ENCODE measurements at places on chromosomes 1 and 21.
A peak's percentile ranks its signal among the peaks of the same experiment; 100 is the strongest.

- peak; percentile 68 for ATAC-seq
These were observed 45.9 kb downstream of the FAAP20 start for GRCh38 chr1:2148691-2149090.

- ATAC-seq, result no peak
These were observed 8.6 kb upstream of the COL6A2 start for GRCh38 chr21:46089285-46089684.

- no peak for ATAC-seq
These were observed 34.7 kb upstream of the POFUT2 start for GRCh38 chr21:45322231-45322959.

DNA sequence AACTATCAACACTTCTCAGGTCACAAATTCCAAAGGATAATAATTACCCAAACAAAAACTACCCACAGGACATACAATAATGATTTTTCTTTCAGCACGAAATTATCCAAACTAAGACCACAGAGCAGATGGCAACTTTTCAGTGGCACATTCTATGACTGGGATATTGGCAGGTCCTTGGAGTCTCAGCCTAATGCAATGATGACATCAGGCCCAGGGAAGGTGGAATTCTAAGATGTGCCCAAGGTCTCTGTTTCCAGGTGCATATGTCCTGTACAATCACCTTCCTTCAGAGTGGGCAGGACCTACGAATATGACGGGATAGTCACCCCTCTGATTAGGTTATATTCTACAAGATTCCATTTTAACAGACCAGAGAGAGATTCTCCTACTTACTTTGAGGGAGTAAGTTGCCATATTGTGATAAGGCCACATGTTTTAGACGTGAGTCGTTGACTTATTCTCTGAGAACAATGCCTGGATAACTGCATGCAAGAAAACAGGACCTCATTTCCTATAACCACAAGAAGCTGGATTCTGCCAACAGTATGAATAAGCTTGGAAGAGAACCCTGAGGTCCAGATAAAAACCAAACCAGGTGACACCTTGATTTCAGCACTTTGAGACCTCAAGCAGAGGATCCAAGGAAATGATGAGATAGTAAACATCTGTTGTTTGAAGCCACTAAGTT, 69.9 kb downstream of the ZC3H11B start:
- no peak for ATAC-seq

DNA sequence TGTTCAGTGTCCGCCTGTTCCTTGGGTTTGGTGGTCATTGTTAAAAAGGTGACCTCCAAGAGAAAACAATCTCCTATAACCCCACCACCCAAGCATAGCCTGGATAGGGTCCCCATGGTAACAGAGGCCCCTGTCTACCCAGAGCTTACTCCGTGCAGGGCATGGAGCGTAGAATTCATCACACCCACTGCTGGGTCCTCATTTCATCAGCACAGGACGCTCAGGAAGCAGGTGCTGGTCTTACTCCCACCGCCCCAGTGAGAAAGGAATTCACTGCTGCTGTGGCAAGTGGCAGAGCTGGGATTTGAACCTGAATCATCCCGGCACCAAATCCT, 37.0 kb downstream of the ARHGEF10L start:
- ATAC-seq, result no peak

GRCh38 chr1:76959556-76959955, 92.3 kb downstream of the ST6GALNAC5 start:
- ATAC-seq, result no peak

- ATAC-seq, result no peak
These were observed 69.6 kb downstream of the KCNJ15 start for GRCh38 chr21:38326429-38326828.

GRCh38 chr1:109265016-109265415, 15.7 kb downstream of the CELSR2 start:
- ATAC-seq, result no peak

GRCh38 chr1:2234762-2235113, 6.6 kb downstream of the SKI start:
- ATAC-seq, result no peak

DNA sequence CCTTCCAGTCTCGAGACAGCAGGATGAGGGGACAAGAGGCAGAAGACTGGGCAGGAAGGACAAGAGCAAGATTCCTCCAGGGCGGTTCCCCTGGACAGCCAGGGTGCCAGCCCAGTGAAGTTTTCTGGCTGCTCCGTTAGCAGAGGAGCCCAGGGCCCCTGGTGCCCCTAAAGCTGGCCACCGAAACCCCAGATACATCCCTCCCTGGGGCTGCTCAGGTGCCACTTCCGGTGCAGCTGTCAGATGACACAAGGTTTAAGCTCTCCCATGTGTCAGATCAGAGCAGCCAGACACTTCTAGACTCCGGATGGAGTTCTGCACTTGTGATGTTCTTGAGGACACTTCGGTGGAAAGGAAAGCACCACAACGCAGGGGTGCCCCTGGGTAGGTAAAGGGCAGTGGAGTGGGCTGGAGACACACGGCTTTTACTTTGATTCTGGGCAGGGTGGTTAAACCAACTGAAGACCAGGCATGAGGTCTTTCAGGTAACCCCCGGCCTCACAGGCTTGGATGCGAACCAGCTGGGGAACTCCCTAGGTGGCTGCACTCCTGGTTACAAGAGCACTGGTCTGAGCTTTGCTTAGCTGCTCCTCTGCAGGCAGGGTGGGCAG, 85.7 kb downstream of the ITPKB start:
- ATAC-seq, result peak; percentile 88

GRCh38 chr1:33326785-33327184, 5.9 kb upstream of the A3GALT2 start:
- no peak for ATAC-seq

DNA sequence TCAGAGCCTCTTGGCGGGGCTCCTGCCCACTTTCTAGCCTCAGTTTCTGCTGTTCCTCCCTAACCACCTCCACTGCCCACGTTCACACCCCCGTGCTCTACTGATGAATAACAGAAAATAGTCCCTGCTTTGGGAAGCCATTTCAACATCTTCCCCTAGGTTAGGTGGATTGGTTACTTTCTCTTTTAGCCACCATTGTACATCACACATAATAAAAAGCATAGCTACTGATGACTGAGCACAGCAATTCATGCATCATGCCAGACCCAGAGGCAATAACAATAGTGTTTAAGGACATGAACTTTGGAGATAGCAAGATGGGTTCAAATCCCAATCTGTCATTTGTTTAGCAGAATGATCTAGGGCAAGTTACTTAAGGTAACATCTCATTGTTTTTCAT, 74.6 kb downstream of the COLGALT2 start:
- no peak for ATAC-seq

- no peak for ATAC-seq
These were observed 76.6 kb downstream of the GPR88 start for GRCh38 chr1:100614570-100614969.

- no peak for ATAC-seq
These were observed 276.5 kb upstream of the DPYD start for GRCh38 chr1:98197356-98197755.

- no peak for ATAC-seq
These were observed 10.4 kb upstream of the CELA3B start for GRCh38 chr1:21966247-21967000.

DNA sequence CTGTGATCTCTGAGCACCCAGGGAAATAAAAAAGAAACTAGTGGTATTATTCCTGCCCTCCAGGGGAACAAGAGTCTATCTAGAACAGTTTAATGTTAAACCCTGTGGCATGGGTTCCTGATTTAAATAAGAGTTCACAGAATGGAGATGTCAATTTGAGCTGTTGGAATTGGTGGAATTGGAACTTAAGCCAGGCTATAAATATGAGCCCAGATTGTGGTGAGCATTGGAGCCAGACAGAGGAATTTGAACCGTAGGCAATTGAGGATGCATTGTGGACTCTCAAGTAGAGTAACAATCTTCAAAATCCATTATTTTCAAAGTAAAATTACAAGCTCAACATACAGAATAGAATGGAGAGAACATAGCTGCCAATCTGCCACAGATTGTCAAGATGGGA, 98.2 kb downstream of the NEK7 start:
- no peak for ATAC-seq

DNA sequence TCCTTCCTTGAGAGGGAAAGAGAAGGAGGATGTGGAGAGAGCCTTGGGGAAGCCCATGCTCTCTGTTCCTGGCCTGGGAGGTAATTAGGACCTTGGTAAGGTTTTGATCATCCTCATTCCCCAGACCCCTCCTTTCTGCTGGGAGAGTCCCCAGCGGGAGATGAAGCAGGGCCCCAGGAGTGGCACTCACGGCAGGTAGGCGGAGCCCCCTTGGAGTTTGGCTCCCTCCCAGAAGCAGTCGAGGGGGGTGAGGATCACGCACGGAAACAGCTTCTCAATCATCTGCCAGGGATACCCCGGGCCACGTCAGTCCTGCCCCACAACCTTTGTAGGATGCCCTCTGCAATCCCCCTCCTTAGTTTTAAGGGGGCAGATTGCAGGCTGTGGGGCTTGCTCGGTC, 11.5 kb downstream of the PTCH2 start:
- ATAC-seq, result no peak

DNA sequence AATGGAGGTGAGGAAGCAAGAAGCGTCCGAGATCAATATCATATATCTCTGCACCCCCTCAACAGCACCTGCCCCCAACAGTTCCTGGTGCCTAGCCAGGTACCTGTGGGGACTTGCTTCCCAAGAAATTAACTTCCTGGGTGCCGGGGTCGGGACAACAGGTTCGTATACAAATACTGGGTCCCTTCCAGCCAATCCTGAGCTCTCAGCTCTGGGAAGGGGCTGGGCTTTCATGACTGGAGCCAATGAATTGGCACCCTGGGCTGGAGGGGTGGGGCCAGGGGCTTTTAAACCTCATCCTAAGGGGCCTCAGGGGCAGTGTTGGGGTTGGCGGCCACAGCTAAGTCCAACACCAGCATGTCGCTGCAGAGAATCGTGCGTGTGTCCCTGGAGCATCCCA, at the start of gene PADI3:
Gene PADI3 (plus strand): TSS at position 318 of the 400 bp plus-strand sequence. CDS start 40 bp downstream, at position 358.
- ATAC-seq, result no peak

- no peak for ATAC-seq
These were observed 95.4 kb upstream of the VAMP3 start for GRCh38 chr1:7675431-7676273.

DNA sequence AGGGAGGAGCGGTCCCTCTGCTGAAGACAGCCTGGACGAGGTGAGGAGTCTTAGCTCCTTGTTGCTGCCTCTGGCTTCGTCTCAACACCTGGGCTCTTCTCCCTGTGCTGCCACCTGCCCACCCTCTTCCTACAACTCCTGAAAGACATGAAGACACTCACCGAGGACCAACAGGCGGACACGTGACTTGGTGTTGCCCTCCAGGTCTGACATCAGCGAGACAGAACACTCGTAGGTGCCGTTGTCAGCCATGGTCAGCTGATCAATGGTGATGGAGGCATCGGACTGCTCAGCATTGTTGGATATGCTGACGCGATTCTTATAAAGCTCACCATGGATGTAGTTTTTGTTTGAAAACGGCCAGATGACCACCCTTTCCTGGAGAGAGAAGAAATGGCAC, 21.4 kb downstream of the GPA33 start:
- ATAC-seq, result no peak

- no peak for ATAC-seq
These were observed 935 bp downstream of the KCNK2 start for GRCh38 chr1:215083383-215083961.

GRCh38 chr1:20483833-20484518, 2.0 kb downstream of the CAMK2N1 start:
- ATAC-seq, result no peak

- no peak for ATAC-seq
These were observed 96.2 kb upstream of the SIM2 start for GRCh38 chr21:36602735-36603134.

DNA sequence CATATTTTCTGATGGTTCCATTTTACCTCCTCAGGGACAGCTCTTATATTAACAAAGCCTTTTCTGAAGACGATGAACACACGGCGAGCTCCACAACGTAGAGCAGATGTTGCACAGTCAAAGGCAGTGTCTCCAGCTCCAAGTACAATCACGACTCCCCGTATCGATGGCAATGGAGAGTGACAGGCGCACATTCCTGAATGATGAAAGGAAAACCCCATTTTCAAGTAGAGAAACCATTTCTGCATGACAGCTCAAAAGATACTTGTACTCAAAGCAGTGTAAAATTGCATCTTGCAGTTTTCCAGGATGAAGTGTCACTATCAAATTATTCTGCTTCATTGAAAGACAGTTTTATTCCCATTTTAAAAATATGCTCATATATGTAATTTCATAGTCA, 327.6 kb downstream of the DPYD start:
- ATAC-seq, result no peak

- no peak for ATAC-seq
These were observed 61.8 kb downstream of the IER5 start for GRCh38 chr1:181150273-181150672.

DNA sequence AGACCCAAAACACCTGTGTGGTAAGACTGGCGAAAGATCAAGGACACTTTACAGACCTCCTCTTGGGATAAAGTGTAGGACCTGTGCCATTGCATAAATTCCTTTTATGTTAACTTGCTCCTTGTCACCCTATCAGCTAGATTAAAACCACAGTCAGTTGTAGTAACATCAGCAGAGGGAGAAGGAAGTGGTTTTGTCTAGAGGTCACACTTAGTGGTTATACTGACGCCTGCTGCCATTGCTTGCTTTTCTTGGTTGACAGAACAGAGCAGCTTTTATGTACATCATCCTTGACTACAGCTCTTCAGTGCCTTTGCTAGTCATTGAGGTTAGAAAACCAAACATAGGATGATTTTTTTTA, 101.4 kb downstream of the PBX1 start:
- ATAC-seq, result peak; percentile 33

GRCh38 chr1:17199267-17200044, 5.5 kb upstream of the PADI1 start:
- no peak for ATAC-seq

DNA sequence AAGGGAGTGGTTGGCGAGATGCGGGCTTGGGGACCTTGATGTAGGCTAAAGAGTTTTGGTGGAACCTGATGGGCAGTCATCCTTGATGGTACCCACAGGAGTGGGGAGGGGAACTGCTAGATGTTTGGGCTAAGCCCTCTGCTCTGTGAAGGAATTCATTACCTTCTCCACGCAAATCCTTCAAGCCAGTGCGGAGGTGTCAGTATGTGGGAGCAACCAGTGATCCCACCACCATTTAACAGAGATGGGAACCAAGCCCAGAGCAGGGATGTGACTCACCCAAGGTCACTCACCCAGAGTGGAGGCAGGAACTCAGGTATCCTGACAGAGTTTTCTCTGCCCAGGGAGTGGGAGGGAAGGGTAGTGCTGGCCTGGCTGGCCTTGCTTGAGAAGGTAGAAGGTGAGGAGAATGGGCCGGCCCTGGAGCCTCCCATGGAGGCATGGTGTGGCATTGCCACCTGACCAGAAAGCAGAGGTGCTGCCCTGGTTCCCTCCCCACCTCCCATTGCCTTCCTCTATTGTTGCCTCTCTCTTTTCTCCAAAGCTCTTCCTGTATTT, 51.2 kb upstream of the STUM start:
- no peak for ATAC-seq
